ENCODE measurements at places on chromosomes 3 and 15.

DNA sequence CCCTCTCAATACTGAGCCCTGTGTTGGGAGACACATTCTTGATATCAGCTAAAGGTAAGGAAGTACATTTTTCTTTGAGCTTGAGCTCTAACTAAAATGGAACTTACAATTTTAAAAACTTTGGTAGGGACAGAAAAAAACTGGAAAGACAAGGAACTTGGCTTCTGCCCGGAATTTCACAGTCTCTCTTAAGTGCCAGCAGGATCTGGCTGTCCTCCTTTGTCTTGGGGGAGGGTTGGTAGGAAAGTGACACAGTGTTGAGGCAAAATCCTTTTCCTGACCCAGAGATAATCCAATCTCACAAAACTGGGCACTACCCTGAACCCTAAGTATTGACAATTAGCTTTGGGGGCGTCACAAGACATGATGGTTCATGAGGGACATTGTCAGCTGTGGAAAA, 45.3 kb downstream of the ZPLD1 start:
- DNase-seq: no peak

- DNase-seq: peak; percentile 7
These were observed 50.4 kb upstream of the NEO1 start for GRCh38 chr15:73001840-73002239.

GRCh38 chr3:38843898-38844297, 27.9 kb upstream of the SCN10A start:
- no peak for DNase-seq

DNA sequence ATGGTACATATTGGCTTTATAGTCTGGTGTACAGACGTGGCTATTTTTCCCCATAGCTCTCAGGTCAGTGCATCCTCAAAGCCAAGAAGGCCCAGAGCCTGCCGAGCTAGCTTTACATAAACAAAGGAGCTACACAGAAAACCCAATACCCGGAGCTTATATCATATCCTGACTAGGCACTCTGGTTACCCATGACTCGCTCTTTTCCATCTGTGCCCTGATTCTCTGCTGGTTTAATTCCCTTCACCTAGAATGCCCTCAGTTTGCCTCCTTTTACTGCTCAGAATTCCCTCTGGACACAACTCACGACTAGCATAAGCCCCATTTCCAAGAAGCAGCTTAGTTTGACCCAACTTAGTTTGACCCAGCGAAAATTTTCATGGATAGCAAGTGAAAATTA, 110.8 kb downstream of the TIGIT start:
- no peak for DNase-seq

DNA sequence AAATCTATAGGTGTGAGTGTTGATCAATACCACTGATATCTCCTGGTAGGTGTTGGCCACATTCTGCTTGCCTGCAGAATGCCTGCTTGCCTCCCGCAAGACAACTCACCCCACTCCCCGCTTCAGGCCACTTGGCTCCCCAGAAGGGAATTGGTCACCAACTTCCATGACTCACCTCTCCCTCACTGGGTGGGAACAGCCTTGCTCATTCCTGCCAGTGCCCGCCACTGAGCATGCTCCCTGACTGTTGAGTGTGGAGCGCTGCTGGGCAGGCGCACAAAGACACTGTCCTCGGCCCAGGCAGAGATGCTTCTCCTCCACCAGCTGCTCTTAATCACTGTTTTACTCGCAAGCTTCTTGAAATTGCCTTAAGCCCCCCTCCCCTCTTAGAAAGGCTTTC, 57.3 kb upstream of the PPP2R3A start:
- no peak for DNase-seq

DNA sequence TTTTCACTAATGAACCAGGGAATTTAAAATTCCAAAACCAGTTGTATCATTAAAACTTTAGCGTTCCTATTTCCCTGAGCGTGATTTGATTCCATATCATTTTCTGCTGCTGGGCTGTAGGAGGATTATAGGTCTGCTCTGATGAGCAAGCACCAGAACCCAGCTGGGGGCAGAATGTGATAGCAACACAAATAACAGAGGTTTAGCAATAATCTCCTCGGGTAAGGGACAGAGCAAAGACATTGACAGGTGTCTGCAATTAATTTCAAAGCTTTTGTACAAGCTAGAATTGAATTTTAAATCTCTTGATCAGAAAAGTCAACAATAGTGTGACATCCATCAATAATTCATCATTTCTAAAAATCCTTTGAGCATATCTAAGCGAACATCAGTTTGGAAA, 163.4 kb upstream of the RAP2B start:
- DNase-seq: no peak

DNA sequence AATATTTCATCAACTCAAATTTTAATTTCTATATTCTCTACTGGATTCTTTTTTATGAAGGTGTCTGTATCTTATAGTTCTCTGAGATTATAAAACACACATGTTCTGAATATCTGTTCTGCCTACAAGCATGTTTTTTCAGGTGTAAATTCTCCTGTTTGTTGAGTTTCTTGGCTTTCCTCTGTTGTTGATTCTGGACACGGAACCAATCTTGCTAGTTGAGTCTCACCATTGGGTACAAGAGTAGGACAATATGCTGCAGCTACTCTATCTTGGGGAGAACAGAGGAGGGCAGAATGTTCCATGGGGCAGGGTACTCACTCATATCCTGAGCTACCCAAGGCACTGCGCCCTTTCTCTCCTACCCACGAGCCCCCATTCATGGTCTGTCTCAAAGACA, 104.9 kb downstream of the GREM1 start:
- no peak for DNase-seq

DNA sequence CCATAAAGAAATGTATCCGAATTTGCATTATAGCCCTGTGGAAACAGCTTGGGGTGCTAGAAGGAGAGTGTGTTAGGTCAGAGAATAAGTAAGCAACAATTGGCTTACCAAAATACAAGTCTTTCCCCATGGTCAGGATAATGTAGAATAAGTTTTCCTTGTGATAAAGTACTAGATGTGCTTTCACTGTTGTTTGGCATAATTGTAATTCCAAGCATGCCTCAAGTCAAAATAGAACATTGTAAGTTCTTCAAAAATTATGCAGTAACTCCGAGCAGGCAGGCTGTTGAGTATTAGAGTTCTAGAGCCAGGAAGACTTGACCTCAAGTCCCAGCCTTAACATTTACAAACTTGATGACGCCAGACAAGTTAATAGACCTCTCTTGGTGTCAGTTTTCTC, 242.0 kb downstream of the TUSC7 start:
- DNase-seq: no peak

GRCh38 chr3:104133630-104134029, 1233.1 kb upstream of the ALCAM start:
- no peak for DNase-seq

DNA sequence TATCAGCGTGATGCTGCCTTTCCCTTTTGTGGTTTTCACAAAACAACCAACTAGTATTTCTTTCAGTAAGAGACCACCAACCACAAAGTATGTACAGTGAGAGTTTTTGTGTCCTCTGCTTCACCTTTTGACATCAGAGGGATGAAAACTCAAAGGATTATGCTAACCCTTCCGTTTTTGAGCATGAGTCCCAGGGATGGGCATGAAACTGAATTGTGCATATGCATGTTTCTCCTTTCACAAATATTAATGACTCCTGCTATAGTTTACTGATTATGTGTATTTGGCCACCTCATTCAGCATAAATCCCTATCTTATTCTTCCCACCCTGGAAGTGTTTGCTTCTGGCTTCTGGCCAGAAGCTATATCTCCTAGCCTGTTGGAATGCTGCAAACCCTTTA, 59.2 kb downstream of the RSRC1 start:
- DNase-seq: no peak

DNA sequence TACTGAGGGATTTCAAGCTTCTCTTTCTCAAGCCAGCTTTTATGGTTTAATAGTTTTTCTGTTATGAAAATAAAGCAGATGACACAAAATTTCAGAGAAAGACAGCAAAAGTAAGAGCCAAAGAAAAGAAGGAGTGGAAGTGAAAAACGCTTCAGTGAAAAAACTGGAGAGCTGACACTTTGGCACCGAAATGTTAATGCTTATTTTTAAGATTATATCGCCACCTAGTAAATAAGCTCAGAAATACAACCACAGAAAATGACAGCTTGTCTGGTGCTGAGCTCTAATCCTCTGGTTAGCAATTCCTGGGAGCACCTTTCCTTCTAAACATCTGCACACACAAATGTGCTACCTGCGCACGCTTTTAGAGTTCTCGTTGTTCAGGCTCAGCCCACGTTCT, 101.6 kb downstream of the ZPLD1 start:
- no peak for DNase-seq

DNA sequence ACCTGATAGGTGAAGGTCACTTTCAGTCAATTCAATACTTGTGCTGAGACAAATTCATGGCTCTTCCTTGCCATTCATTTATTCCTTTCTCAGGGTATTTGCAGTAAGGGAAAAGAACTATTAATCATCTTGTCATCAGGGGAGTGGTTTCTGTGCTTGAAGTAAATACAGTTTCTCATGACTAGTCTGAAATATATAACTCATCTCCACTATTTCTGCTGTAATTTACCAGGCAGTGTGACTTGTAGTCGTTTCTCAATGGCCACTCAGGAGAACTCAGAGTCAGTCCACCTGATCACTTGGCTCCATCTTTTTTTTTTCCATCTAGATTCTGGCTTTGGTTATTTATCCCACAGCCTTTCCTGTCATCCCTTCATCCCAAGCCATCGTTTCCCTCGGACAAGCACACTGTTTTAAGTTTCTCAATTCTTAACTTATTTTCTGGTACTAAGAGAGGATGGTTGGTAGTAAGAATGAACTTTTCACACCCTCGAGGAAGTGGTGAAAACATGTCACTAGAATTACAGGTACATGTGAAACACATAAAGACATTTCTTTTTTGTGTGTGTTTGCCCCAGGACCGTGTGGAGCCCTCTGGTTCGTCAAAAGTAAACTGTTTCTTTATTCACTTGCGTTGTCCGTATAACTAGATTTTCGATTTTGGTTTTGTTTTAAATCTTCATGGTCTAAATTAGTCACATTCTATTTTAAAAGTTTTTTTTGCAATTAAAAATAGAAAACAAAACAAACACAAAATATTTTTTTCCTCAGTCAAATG, 620.2 kb downstream of the ZBBX start:
- no peak for DNase-seq

DNA sequence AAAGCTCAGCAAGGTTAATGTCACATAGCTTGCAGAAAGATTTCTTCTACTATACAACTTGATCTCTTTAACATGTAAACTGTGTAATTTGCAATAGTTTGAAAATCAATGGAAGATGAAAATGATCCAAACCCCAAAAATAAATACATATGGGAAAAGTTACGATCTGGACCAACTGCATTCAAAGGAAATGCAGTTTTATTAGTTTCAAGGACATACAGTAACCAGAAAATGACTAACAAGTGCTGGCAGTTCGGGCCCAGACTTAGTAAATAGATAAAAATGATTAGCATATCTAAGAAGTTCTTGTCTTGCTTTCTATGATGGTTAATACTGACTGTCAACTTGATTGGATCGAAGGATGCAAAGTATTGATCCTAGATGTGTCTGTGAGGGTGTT, 37.3 kb upstream of the LEKR1 start:
- no peak for DNase-seq

DNA sequence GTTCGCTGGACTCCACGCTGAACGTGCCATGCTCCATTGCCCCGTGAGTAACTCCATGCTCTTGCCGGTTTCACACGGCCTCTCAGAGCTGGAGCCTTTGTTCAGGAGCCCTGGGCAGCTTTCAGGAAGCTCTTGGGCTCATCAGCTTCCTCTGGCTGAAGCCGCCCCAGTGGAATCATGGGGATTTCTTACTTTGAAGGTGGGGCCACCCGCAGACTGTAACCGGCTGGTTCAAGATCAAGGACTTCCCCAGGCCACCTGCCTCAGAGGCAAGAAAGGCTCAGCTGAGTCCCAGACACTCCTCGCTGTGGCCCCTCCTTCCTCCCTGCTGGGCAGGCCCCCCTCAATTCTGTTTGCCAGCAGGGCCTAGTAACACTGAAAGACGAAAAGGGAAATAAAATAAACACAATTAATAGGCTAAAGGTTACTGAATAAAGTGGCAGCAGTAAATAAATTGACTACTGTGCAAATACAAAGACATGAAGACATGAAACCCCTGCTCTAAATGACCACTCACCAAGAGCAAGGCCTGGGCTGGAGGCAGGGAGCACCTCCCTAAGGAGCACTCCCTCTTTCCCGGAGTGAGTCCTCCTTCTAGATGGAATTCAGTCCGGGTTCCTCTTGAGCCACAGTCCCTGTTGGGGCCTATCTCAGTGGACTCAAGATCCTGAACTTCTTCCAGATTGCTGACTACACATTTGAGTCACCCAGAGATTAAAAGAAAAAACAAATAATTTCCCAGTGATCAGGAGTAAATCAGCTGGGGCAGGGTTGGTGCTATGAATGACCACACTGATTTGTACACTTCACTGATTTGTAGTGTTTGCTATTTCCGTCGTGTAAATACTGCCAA, 51.0 kb downstream of the ZDHHC19 start:
- DNase-seq: peak; percentile 65

DNA sequence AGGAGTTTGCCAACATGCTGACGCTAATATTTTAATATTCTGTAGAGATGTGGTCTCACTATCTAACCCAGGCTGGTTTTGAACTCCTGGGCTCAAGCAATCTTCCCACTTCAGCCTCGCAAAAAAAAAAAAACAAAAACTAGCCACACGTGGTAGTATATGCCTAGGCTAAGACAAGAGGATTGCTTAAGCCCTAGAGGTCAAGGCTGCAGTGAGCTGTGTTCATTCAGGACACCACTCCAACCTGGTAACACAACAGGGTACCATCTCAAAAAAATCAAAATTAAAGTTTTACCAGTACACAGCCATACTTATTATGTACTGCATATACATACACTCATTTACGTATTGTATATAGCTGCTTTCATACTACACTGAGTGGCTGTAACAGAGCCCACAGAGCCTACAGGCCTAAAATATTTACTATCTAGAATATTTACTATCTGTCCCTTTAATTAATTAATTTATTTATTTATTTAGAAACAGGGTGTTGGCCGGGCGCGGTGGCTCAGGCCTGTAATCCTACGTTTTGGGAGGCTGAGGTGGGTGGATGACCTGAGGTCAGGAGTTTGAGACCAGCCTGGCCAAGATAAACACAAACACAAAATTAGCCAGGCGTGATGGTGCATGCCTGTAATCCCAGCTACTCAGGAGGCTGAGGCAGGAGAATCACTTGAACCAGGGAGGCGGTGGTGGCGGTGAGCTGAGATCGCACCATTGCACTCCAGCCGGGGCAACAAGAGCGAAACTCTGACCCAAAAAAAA, 23.2 kb downstream of the SMARCC1 start:
- DNase-seq: no peak

DNA sequence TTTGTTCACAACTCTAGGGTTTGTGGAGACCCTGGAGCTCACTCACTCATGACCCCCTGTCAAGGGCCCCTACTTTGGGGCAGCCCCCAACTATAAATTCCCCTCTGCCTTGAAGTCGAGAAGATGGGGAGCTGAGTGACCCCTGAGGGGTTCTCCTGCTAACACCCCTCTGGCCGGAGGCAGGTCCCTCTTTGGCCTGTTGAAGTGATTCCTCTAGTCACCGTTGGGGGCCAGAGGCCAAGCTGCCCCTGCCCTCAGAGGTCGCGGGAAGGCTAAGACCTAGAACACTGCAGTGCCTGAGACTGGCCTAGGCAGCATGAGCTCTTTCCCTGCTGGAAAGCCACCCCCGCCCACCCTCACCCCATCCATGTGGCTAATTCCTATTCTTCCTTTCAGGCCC, 15.4 kb upstream of the SKOR1 start:
- DNase-seq: no peak

GRCh38 chr3:11613851-11614487, 29.7 kb downstream of the VGLL4 start:
- DNase-seq: no peak
